Neural cell (in vitro differentiated cells): ENCODE measurements at places on chromosomes 13 and 19. TPM values are rescaled to one million over a fixed set of nuclear protein-coding genes. Genes with fewer than 3 reads are reported as not detected.

The CBLC gene
- polyA plus RNA-seq: not detected in 2 replicates

The PCDH8 gene
- polyA plus RNA-seq: 2.4 and 6.9 TPM in 2 replicates

The ZSWIM4 gene
- polyA plus RNA-seq: 4.7 and 6.1 TPM in 2 replicates

The EDNRB gene
- 0.20 TPM in 1 of 2 replicates, not detected in the other for polyA plus RNA-seq

The ASPDH gene
- polyA plus RNA-seq: 0.98 TPM in 1 of 2 replicates, not detected in the other

The ALG11 gene
- polyA plus RNA-seq: 22.8 and 29.2 TPM in 2 replicates

The SPIB gene
- not detected in 2 replicates for polyA plus RNA-seq

The ALG5 gene
- polyA plus RNA-seq: 50.4 and 63.0 TPM in 2 replicates

The URAD gene
- polyA plus RNA-seq: not detected in 2 replicates

The ZNF547 gene
- 11.6 and 13.1 TPM in 2 replicates for polyA plus RNA-seq

The MISP3 gene
- 3.7 and 8.2 TPM in 2 replicates for polyA plus RNA-seq

The SIGLEC8 gene
- not detected in 2 replicates for polyA plus RNA-seq
